ENCODE measurements at places on chromosomes 2 and 18. TPM values are rescaled to one million over a fixed set of nuclear protein-coding genes. Genes with fewer than 3 reads are reported as not detected.

- DNase-seq: no peak
Measured at GRCh38 chr2:31378791-31379501, 35.6 kb downstream of the XDH start.

DNA sequence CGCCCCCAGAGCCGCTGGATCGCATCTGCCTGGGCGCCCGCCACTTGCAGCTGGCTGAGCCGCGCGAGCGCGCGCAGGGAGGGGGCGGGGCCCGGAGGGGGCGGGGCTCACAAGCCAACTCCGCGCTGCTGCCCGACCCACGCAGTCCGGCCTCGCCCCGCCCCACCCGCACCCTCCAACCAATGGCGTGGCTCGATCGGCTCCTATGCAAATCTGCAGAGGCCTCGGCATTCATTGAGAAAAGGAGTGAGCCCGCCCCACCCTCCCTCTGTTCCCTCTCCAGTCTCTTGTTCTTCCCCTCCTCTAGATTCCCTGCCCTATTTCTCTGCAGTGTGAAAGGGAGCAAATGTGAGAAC is at the start of gene ALK:
ALK (minus strand) TSS at position 27 of the 356 bp plus-strand sequence. CDS start 927 bp downstream, outside the sequence.
- peak; percentile 83 for DNase-seq

- no peak for DNase-seq
Measured at GRCh38 chr2:109053716-109054115, 64.7 kb upstream of the EDAR start.

DNA sequence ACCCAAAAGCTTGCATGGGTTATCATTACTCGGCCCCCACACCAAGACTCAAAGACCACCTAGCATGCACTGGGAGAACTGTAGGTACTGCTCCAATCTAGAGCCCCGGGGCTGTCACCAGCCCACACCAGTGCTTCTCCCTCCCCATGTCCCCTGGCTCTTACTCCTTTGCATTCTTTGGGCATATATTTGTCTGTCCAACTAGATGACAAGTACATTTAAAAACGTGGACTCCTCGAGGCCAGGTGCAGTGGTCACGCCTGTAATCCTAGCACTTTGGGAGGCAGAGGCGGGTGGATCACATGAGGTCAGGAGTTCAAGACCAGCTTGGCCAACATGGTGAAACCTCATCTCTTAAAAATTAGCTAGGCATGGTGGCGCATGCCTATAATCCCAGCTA is 7.8 kb downstream of the AFG3L2 start:
- no peak for DNase-seq

DNA sequence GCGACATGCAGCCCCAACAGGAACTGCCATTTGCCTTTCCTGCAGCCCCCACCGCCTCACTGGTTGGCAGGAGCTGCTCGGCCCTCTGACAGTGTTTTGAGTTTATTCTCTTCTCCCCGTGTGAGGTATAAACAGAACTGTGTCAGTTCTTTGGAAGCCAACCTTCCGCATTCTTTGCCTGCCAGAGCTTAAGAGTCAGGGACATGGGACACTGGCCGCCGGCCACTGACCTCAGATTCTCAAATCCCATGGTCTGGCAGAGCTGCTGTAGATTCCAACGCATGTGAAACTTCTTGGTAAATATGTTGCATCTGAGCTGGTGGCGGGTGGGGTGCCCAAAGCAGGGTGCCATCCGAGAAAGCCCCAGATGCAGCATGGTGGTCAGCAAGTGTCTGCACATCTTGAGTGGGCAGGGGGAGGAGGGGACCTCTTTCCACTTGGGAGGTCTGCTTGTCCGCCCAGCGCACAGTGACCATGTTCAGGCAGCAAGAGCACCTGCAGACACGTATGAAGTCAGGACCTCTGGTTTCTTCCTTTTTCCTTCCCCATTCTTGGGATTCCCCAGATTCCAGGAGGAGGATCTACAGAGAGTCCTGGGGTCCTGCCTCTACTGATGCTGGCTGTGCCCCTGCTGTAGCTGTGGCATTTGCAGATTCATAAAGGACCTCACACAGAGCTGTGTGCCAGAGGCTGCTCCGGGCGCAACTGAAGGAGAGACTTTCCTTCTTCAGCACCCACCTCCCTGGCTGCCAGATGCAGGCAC is 23.8 kb downstream of the ASB18 start:
- DNase-seq: no peak

DNA sequence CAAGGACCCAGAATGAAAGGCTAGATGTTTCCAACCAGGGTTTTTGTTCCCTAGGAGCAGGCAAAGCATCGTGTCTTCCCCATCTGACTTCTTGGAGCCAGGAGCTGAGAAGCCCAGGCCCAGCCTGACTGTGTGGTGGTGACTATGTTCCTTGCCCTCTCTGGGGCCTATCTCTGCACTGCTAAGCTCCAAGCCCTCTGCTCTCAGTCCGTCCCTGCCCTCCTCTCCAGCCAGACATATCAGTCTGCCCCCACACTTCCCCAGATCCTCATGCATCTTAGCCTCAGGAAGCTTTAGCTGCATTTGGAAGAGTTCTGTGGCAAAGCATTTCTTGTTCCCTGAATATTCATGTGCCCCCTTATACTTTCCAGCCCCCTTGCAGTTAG is 196.6 kb downstream of the CYP26B1 start:
- no peak for DNase-seq

DNA sequence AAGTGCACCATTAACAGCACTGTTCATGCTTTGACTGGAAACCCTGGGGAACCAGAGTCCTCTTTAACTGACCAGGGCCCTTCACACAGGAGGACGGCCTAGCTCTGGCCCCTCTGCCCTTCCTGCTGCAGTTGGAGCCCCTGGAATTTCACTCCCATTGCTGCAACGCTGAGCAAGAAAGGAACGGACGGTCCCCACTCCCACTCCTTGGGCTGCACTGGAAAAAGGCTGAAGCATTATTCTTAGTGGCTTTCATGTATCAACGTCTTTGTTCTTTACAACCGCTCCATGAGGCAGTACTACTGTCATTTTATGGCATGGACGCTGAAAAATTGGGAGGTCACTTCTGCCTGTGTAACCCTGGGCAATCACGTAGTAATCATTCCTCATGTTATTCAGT is 9.9 kb downstream of the PDIA6 start:
- DNase-seq: no peak

- DNase-seq: no peak
Measured at GRCh38 chr2:241015439-241015838, 17.0 kb downstream of the SNED1 start.

DNA sequence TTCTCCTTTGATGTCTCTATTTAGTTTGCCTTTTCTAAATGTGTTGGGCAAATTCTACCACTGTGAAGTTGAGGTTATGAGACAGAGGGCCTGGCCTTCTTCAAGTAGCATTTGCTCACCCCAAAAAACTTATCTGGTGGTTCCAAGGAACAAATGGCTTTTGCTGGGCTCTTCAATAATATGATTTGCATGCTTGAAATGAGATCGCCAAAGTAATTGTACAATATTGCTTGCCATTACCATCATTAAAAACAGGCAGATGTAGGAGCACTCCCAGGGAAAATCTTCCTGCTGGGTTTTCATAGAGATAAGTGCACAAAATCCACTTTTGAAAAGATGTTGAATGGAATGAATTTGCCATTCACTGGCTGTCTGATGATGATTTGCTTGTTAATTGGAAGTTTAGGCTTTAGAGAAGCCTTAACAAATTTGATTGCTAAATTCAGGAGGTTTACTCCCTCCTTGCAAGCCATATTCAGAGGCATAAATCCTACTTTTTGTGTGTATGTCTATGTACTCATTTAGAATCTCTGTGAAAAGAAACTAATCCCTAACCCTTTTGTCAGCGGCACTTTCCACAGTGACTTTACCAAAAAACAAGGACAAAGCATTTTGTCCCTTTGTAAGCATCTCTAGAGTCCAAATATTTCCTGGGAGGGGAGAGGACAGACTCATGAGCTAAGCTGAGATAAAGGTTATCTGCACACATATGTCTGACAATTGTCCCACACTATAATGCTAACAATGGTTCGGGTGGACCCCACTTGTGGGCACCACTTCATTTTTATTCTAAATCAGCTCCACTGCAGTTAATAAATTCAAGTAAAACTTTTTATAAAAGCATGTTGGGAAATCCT is 240.8 kb upstream of the PIK3C3 start:
- DNase-seq: no peak

DNA sequence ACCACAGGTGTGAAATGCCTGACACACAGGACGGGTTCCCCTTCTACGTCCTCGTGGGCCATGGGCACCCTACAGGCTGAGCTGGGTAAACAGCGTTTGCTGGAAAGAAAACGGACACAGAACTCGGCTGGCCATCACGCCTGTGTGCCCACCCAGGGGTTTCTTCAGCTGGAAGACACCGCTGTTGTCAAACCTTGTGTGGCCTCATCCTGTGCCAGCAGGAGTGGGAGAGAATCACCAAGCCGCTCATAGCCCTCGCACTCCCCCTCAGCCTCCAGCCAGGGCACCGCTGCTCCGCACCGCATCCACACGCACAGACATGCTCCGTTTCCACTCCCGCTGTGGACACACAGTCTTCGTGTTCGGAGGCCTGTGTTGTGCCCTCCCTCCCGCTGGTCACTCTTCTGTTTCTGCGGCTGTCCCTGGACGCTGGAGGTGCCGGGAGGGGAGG is 161.4 kb downstream of the PXDN start:
- DNase-seq: no peak

GRCh38 chr2:109129356-109129920 is 433 bp downstream of the SH3RF3 start:
- no peak for DNase-seq

LRRTM1 gene
- polyA plus RNA-seq: 19.3 TPM

ARHGEF33 gene
- polyA plus RNA-seq: 2.0 TPM

CRYGC gene
- not detected for polyA plus RNA-seq

PSMA8 gene
- polyA plus RNA-seq: not detected

ABCG5 gene
- polyA plus RNA-seq: 0.76 TPM

CACNB4 gene
- polyA plus RNA-seq: 3.1 TPM
